ENCODE measurements at places on chromosomes 2 and 18.

DNA sequence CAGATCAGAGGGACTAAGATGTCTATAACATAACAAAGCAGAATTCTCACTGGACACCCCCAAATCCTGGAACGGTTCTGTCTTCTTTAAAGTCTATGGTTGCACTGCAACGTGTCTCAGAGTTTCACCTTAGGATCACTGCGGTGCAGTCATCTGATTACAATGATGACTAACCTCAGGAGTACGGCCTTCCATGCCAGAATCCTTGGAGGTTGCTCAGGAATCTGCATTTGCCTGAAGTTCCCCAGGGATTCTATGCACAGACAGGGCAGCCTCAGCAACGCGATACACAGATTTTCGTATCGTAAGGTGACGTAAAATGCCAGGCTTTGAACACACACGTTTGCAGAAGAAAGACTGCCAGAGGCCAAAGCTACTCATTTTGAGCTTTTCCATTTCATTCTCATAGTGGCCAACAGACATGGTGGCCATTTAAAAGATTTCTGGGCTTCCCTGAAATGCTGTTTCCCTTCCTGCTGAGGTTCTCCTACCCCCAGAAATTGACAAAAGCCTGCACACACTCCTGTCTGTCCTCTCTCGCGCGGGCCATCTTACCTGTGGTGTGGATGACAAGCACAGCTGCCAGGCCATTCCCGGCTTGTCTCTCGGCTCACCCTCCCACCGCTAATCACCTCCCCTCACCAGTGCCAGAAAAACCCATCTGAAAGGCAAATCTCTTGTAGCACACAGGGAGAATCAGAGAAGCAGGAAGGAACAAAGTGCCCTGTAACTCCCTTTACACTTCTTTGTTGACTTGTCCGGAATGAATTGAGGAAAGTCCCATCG, 148.8 kb downstream of the ACKR3 start:
- no peak for DNase-seq

DNA sequence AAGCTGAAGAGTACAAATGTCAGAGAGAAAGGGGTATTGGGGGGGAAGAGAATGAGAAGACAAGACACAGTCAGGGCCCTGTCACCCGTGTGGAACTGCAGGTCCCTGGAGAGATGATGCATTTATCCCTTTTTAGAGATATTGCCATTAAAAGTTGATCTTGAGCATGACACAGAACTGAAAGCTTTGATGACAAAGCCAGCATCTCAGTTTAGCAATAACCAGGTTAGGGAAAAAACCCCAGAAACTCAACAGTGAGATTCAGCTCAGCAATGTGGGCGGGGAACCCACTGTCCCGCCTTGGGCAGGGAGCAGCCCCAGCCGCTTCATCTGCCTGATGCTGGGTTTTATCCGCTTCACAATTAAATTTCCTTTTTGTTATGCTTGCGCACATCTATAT, 181.1 kb downstream of the NEDD4L start:
- DNase-seq = peak; percentile 15

- no peak for DNase-seq
Measured at GRCh38 chr2:164655750-164656149, 34.5 kb upstream of the GRB14 start.

GRCh38 chr2:237669283-237669627, 41.9 kb downstream of the LRRFIP1 start:
- no peak for DNase-seq

- no peak for DNase-seq
Measured at GRCh38 chr2:34474646-34475045, 875.5 kb upstream of the FAM98A start.

- DNase-seq = no peak
Measured at GRCh38 chr2:20935168-20935775, 108.6 kb downstream of the APOB start.

- no peak for DNase-seq
Measured at GRCh38 chr2:170176212-170176611, 1.7 kb upstream of the MYO3B start.

DNA sequence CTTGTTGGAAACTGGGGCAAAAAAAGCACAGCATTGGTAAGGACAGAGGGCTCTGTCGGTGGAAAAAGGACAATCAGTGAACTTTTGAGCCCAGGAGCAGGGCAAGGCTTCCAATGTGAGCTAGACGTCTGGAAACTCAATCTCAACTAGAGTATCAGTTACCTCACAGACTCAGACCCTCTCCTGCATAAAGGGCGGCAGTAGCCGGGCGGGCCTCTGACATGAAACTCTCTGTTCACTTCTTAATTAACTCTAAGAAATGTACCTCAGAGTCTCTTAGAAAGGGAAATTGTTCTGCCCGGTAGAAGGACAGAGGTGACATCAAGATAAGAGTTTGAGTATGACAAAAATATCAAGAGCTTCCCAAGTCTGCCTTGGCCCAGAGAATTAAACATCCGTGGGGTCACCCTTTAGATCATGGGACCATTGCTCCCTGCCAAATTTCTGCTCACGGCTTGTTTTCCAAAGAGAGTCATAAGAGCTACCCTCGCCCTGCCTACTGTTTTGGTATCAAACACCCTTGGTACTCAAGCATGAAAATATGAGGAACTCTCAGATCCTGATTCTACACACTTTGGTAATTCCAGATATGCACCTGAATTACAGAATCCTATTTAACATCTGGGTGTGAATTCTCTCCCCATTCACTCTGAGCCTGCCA, 103.5 kb upstream of the PKDCC start:
- no peak for DNase-seq

GRCh38 chr18:27715751-27716150, 461.2 kb downstream of the CDH2 start:
- no peak for DNase-seq

- DNase-seq = no peak
Measured at GRCh38 chr2:69434753-69435152, 2.5 kb downstream of the NFU1 start.

DNA sequence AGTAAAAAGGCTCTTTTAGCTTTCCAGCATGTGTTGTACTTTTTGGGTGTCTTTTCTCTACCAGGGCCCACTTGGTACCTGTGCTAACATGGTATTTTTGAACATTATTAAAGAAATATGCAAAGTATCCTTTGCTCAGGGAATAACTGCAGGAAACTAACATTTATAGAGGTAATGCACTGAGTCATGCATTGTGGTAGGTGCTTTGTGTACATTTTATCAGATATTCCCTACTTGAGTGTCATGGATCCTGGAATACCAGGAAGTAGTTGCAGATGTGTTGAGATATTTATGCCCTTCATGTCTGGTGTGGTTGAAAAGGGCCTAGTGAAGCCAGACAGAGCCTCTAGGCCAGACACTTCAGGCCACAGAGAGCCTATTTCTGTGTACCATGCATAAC, 215.5 kb upstream of the CYRIA start:
- no peak for DNase-seq

- DNase-seq = no peak
Measured at GRCh38 chr18:77150588-77150987, 18.0 kb upstream of the MBP start.

GRCh38 chr2:72629062-72629461, 196.8 kb downstream of the EXOC6B start:
- no peak for DNase-seq

- no peak for DNase-seq
Measured at GRCh38 chr18:53947092-53947640, 277.3 kb downstream of the MBD2 start.

DNA sequence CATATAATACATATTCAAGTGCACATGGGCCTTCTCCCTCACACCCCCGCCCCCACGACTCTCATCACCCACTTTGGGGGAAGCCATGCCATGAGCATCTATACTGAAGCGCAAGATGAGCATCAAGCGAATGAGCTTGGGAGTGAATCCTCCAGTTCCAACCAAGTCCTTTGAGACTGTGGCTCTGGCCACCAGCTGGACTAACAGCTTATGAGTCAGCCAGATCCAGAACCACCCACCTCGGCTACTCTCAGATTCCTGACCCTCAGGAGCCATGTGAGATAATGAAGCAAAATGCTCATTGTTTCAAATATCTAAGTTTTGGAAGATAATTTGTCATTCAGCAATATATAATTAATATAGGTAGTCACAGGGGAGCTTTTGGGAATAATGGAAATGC, 22.2 kb upstream of the IL1RL1 start:
- no peak for DNase-seq

DNA sequence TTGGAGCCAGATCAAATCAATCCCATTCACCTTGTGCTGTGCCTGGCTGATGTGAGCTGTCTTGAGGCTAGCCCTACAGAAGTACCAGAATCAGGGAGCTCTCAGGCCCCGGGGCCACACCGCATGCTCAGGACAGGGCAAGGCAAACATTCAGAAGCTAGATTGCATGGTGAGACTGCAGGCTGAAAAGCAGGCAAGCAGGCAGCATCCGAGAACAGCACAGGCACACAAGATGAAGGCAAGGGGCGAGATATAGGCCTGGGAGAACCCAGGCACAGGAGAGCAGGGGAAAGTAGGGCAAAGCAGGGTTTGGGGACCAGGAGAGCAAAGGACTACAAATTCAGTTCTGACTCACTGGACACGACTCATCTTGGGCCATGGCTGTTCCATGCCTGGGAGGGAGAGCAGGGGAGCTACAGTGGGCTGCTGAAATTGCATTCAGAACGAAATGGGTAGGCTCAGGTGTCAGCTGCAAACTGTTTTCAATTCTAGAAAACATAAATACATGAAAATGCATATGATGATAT, 59.6 kb downstream of the GALNT14 start:
- no peak for DNase-seq

All from stimulated activated CD4-positive, alpha-beta T cell treated with anti-CD3 and anti-CD28 coated beads, Interleukin-4, amount 100 ng/mL, for 48 hours (primary cell).